ENCODE measurements at places on chromosomes 16 and 17.
A peak's percentile ranks its signal among the peaks of the same experiment; 100 is the strongest.

- DNase-seq: no peak
These were observed 64.7 kb downstream of the HELZ start for GRCh38 chr17:67180275-67180674.

DNA sequence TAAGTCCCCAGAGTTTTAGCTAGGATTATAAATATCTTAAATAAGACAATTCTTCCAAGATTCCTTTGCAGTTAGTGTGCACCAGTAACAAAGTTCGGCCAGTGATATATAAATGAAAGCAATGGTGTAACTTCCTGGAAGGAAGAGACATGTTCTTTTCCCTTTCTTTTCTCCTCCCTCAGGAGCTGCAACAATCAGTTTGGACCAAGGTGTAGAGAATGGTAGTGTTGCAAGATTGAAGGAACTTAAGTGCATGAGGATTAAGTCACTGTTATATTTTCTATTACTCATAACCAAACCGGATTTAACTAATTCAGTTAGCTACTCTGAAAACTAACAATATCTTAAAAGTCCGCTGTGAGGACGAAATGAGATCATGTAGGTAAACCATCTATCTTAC, 68.9 kb upstream of the KCNJ16 start:
- peak; percentile 23 for DNase-seq

DNA sequence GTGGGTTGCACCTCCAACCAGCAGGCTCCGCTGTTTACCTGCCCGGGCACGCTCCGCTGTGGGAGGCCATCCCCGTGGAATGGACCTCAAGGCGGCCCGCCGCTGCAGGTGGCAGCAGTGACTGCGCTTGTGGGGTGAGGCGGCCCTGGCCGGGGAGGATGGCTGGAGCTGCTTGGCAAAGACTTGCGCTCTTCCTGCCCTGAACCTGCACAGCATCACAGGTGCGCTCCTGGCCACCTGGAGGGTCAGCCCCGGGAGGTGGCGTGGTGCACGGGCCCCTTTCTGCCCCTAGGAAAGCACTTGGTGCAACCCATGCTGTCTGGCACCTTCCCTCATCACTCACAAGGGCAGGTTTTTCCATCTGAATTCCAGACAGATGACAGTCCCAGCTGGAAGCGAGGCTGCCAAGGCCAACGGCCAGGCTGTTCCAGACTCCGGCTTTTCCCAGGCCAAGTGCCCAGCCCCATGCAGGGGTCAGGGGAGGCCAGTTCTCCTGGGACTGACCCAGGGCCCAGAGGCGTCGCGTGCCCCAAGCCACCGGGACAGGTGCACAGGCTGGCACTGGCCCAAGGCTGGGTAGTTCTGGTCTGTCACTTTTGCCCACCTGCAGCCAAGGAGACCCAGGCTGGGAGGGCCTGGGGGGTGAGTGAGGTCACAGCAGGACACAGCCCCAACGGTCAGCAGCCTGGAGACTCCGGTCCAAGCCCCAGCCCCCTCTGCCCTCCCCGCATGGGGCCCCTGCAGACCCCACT, 13.3 kb downstream of the UTS2R start:
- no peak for DNase-seq

DNA sequence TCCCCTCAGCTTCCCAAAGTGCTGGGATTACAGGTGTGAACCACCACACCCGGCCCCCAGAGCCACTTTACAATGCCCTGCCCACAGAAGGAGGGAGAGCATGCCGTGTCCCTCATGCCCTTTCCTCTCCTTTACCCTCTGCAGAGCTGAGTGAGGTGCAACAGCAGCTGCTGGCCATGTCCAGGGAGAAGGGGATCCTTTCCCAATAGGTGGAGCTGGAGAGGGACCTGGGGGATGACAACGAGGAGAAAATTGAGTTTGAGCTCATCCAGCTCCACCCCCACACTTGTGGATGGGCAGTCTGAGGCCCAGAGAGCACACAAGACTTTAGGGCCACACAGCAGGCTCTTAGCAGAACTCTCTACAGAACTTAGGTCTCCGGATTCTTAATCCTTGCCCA, 7.9 kb upstream of the GSDMA start:
- no peak for DNase-seq

GRCh38 chr17:75456039-75456416, 407 bp upstream of the TMEM94 start:
- no peak for DNase-seq

DNA sequence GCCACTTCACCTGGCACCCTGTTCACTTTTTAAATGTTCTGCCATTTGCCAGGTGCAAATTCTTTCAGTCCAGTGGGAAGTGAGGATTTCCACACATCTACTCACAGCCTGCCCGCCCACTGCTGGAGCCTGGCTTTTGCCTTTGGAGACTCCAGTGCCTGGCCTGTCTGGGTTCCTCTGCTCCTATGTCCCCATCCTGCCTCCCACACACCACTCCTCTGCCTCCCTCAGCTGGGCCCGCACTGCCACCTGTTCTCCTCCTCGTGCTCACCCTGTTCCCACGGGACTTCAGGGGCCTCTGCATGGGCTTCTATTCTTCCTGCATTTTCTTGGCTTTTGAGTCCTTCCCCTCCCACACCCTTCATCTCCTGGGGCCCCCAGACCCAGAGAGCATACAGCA, 7.9 kb upstream of the NDRG4 start:
- no peak for DNase-seq

- no peak for DNase-seq
These were observed 118.9 kb upstream of the IRX3 start for GRCh38 chr16:54405478-54405877.

GRCh38 chr17:18963126-18964017, 11.4 kb downstream of the SLC5A10 start:
- DNase-seq: peak; percentile 15
